ENCODE measurements at places on chromosomes 16 and 17.

GRCh38 chr17:57948555-57949420 is 6.4 kb downstream of the CUEDC1 start:
- no peak for DNase-seq

- DNase-seq = no peak
These were observed 32.4 kb downstream of the PRKCB start for GRCh38 chr16:23868136-23868535.

- DNase-seq = no peak
These were observed 33.8 kb downstream of the MPRIP start for GRCh38 chr17:17076066-17076465.

GRCh38 chr16:77721752-77722308 is 484 bp upstream of the NUDT7 start:
- DNase-seq = no peak

- no peak for DNase-seq
These were observed 1.4 kb upstream of the TMEM132E start for GRCh38 chr17:34578016-34578415.

DNA sequence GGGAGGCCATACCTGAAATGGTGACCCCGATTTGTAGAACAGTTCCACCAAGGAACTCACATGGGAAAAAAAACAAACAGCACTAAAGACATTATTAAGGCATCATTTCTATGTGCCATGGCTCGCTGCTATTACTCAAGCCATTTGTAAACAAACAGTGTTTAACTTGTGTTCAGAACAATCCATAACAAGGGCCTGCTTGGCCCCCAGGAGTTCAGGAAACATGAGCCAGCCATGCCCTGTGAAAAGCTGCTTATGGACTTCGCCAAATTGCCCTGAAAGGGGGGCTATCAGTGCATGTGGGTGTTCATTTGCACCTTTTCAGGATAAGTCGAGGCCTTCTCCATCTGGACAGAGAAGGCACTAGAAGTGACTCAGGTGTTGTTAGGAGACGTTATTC is 8.0 kb downstream of the POLR3K start:
- DNase-seq = no peak

DNA sequence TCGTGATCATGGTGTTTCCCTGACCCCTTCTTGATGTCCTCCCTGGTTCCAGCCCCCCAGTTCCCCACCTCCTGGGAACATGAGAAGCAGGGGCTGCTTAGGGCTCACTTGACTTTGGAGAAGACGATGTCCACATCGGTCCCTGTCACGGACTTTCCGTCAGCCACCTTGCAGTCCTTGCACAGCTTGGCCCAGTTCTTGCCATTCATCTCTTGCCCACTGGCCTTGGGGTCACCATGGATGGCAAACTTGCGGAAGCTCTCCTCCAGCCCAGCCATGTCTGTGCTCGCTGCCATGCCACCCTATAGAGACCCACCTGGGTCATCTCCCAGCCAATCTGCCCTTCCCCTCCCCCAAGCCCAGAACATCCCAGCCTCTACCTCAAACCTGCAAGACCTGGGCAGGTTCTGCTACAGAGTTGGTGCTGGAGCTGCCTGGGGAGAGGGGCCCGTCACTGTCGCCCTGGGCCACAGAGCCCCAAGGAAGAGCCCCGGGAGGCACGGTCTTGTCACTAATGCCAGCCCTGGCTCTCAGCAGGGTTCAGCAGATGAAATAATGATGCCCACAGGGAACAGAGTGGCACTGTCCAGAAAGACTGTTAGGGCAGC is 2.4 kb downstream of the TPPP3 start:
- no peak for DNase-seq

DNA sequence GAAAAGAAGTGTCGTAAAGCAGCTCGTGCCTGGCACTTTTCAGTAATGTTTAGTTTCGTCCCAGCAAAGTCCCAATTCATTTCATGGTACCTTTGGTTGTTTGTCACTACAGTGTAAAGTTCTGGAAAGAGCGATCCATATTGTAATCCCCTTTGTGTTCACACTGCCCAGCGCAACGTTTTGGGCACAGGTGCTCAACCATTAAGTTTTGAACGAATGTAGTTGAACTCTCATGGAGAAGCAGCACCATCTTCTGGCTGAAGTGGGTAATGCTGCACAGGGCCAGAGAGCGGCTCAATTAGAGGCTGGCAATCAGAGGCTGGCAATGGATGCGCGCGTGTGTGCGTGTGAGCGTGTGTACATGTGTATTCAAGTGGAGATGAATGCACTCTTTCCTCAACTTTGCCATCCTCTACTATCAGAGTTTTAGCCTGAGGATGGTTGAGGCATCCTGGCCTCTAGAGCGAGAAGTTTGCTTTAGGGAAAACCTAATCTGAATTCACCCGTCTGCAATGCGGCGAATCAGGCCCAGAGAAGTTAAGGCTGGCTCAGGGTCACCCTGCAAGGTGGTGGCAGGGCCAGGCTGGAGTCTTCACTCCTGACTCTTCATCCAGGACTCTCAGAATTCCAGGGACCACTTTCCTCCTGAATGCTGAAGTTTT is 29.9 kb downstream of the DYNLL2 start:
- peak; percentile 86 for DNase-seq

- no peak for DNase-seq
These were observed 3.3 kb upstream of the CCDC57 start for GRCh38 chr17:82215972-82216300.

- no peak for DNase-seq
These were observed 14.3 kb upstream of the NUBP1 start for GRCh38 chr16:10729104-10730048.

- DNase-seq = no peak
These were observed 6.7 kb upstream of the GSG1L start for GRCh38 chr16:28069971-28070794.

- no peak for DNase-seq
These were observed 5.9 kb downstream of the CCL7 start for GRCh38 chr17:34275881-34276280.

GRCh38 chr16:48432136-48432535 is 46.9 kb upstream of the SIAH1 start:
- DNase-seq = peak; percentile 1

DNA sequence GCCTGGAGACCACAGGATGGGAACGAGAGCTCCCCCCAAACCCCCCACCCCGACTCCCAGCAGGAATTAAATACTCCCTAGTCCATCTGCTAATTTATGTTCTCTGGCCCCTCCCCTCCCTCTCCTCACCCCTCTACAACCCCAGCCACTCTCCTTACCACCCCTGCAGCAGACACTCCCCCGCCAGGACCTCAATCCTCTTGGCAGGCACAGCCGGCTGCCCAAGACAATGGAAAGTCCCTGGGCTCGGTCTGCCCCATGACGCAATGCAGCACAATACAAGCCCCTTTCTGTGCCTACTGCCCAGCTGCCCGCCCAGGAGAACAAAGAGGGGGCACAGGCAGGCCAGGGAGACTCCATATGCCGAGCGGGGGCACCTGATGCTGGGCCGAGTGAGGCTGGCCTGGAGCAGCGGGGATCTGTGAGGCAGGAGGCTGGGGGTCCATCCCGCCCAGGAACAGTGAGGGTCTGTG is 30.3 kb upstream of the CDC42EP4 start:
- DNase-seq = no peak

DNA sequence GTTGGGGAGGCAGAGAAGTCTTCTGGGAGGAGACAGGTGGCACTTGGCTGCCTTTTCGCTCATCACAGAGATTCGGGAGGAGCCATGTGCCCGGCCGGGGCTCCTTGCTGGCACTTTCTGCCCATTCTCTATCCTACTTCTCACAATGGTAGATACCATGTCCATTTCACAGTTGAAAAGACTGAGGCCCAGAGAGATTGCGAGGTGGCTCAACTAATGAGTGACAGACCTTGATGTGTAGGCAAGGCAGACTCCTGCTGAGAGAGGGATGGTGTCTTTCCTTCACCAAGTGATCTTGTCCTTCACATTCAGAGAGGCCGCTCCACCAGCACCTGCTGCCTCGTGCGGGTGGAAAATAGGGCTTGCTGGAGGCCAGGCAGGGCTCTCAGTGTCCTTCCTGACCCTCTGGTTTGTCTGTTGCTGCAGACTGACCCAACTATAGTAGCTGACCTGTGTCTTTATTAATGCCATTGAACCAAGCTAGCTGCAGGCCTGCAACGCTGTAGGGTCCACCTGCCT is 42.1 kb downstream of the MPRIP start:
- DNase-seq = no peak

DNA sequence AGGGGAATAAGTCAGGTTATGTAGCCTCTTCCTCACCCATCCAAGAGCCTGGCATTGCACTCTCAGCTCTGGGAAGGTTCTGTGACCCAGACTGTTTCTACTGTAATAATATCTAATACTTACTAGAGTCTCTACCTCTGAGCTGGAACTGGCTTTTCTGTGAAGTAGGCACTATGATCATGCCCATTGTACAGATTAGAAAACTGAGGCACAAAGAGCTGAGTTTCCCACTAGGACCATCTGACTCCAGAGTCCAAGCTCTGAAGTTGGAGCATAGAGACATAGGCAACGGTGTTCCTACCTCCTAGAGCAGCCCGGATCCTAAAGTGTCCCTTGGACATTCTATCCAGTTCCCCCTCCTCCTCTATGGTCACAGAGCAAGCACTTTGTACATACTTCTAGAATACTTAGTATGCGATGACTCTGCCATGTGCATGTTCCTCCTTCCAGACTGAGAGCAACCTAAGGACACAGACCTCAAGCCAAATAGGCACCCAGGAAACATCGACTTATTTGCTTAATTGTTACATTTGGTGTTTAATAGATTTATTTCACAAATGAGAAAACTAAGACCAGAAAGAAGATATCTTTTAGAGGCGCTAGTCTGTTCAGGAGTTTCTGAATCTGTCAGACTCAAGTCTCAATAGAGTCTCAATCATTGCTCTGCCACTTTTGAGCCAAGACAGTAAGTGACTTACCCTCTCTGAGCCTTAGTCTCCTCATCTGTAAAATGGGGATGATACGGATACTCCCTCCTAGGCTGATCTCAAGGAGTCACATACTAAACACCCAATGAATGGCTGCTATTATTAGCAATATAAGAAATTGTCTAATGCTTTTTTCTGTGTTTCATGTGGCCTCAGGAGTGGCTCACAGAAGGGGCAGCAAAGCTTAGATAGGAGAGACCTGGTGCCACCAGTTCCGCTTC is 3.6 kb downstream of the CLEC19A start:
- DNase-seq = no peak

DNA sequence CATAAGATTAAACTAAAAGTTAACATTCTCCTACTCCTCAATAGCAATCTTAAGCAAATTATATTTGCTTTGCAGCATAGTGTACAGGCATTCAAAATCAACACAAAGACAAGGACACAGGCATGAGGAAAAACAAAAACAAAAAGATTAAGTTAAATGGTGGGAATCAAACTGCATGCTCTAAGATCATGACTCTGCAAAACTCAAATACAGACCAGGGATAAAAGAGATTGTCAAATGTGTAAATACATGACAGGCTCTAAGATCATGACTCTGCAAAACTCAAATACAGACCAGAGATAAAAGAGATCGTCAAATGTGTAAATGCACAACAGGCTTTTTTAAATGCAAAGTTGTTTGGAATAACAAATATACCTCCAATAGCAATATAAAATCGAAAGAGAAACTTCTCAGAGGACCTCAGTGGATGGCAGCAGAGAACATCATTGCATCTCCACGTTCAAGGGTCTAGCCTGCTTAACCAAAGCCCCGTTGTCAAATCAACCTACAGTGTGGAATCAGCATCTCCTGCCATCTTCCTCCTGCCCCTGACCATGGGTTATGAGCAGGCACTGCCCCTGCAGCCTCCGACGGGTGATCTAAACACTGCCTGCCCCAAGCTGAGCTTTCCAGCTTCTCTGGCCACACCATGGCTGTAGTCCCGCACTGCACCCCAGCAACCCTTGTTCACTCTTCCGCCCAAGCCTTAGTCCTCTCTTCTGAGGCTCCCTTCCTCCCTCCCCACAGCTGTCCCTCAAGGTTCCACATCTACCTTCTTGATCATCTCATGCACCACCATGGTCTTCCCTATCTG is 446.1 kb downstream of the SOX9 start:
- no peak for DNase-seq

GRCh38 chr16:31291376-31291775 is 31.6 kb downstream of the ITGAM start:
- no peak for DNase-seq

- DNase-seq = no peak
These were observed 13.0 kb upstream of the LYRM9 start for GRCh38 chr17:27906226-27906580.

- DNase-seq = no peak
These were observed 1199.3 kb downstream of the CDH11 start for GRCh38 chr16:63922560-63922959.

- DNase-seq = peak; percentile 41
These were observed 84.8 kb downstream of the CDYL2 start for GRCh38 chr16:80719573-80719972.

- no peak for DNase-seq
These were observed 12.4 kb upstream of the ST6GALNAC2 start for GRCh38 chr17:76598004-76598439.

DNA sequence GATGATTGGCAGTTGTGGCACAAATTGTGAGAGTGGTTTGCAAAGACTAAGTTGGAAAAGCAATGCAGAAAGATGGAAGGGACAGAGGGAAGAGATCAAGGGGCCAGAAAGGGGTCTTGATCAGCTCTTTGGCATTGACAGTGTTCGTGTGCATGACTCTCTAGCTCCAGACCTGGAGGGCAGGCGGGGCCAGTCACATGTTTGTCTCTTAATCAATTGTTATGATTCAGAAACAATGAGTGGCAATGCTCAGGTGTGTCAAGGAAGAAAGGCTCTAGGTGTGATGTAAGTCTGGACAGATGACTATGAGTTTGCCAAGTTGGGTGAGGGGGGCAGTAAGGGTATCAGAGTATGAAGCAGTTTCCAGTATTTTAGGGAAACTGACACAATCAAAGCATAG is 32.1 kb downstream of the WSB1 start:
- DNase-seq = no peak

GRCh38 chr16:11215935-11216556 is 40.0 kb downstream of the SOCS1 start:
- DNase-seq = no peak

DNA sequence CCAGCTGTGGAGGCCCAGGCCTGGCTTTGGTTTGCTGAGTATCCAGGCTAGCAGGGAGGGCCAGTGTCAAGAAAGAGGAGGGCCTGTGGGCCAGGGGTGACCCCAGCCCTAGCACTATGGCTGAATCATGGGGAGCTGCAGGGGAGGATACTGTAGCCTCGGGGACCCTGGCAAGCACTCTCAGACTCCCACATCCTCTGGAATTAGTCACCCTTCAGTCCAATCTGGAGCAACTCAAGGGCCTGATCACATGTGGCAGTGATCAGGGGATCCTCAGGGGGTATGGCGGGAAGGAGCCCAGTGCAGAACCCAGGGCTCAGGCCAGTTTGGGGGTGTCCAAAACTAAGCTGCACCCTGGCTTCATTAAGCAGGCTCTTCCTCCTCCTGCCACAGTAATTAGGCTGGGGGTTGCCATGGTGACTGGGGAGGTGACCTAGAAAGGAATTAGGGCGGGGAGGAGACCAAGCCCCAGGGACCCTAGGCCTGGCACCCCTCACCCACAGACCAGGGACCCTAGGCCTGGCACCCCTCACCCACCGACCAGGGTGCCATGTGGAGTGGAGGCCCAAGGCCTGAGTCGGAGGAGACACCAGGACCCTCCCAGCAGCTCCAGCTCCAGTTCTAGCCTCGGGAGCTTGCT is 5.8 kb downstream of the NLGN2 start:
- no peak for DNase-seq
